Right ventricle myocardium superior (tissue), 1 donor: ENCODE measurements at places on chromosomes 2 and 18. TPM values are rescaled to one million over a fixed set of nuclear protein-coding genes. Genes with fewer than 3 reads are reported as not detected.

GRCh38 chr2:128791985-128792320 lies 473.3 kb upstream of the HS6ST1 start:
- DNase-seq, result no peak

DNA sequence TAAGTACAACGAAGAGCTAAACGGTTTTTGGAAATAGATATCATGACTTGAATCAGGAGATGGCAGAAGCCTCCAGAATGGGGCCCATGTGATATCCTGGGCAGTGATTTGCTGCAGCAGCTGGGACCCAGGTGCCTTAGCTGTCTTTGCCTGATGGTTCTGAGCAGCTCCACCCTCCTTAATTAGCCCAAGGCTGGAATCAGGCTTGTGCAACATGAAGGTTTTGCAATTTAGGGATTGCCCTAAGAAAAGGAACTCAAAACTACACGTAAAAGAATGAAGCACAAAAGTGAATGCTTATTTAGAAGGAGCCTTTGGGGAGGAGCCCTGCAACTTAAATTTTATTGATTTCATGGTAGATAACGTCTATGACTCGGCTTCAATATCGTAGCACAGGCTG lies 17.3 kb upstream of the CNDP2 start:
- DNase-seq, result no peak

- DNase-seq, result no peak
These were observed 233.3 kb upstream of the MGAT5 start for GRCh38 chr2:134020608-134021007.

DNA sequence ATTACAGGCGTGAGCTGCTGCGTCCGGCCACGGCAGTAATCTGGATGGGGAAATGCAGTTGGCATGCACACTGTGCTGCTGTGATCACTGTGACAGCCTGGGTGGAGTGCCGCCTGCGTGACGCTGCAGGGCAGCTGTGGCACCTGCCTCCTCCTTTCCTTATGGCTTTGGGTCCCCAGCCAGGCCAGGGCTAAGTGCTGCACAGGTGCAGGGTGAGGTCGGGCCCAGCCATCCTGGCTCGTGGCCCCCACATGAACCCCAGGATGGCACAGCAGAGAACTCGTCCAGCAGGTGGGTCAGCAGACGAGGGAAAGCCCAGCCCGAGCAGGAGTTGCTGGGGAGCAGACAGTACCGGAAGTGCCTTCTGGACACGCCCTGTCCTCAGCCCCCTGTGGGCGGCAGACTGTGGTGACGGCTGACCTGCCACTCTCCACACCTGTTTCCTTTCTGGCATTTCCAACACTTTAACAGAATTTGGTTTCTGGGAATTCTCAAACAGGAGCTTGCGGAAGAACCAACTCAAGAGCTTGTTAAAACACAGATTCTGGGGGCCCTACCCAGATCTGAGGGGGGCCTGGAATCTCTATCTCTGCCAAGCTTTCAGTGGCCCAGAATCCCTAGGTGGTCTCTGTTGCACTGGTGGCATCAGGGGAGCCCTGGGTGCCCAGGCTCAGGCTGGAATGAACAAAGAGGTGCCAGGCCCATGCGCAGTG lies 16.9 kb downstream of the HS1BP3 start:
- peak; percentile 59 for DNase-seq

DNA sequence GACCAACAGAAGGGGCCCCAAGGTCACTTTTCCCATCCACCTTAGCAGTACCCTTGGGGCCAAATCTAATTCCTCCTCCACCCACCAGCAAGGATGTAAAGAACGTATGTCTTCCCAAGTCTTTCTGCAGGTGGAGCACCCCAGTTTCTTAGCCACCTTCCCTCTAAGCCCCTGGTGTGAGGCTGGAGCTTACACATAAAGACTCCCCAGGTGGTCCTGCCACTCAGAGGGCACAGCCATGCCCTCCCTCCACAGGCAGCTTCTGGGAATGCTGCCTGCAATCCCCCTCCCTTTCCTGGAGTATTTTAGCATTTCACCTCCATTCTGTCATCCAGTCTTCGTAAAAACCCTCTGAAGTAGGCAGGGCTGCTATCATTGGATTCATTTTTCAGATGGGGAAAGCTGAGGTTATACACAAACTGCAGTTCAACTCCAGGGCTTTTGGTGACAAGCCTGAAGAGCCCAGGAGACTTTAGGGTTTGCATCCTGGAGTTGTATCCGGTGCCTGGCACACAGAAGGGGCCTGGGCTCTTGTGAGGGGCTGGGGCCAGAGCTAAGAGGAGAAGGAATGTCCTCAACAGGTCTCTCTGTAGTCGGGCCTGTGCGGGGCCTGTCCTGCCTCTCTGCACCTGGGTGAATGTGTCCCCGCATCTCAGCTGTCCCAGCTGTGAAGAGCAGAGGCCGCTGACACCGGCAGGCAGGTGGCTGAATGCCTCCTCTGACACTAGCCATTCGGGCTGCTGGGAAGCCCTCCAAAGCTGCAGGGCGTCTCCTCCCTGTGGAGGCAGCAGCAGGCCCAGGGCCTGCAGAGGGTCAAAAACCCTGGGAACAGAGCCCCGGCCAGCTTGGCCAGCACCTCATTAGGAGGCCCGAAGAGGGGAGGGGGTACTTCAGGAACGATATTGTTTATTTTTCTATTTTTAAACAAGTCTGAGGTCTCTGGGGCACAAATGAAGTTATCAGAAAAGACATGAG lies 27.6 kb downstream of the CIB4 start:
- DNase-seq, result peak; percentile 67

DNA sequence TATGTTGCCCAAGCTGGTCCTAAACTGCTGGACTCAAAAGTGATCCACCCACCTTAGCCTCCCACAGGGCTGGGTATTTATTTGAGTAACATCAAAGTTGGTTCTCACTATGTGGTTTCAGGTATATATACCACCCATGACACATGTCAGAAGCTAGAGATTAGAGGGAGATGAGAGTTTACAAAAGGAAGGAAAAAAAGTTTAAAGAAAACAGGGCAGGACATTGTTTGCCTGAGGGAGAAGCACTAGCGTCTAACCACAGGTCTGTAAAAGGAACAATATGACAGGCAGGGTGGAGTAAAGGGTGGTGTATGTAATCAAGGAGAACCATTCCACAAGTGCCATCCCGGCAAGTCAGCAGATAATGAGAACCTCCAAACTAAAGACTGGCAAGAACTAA lies 8.5 kb downstream of the CEP76 start:
- DNase-seq, result no peak

GRCh38 chr2:33777786-33778185 lies 178.7 kb upstream of the FAM98A start:
- no peak for DNase-seq

GRCh38 chr2:222232372-222232771 lies 66.4 kb downstream of the PAX3 start:
- no peak for DNase-seq

DNA sequence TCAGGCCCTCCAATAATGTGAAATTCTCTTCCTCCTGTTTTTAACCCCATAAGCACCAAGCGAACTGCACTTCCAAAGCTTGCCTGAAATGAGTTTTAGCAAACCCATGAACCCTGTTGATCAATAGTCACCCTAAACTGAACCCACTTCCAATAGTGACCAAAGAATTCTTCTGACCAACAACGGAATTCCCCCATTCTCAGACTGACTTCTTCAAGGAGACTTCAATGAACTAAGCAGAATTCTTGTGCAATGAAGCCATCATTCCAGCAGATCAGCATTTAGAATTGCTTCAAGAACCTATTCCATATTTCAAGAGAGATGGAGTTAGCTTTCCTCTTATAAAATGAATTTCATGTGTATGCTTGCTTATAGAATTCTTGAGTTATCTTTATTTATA lies 176.9 kb upstream of the FN1 start:
- DNase-seq, result no peak

DNA sequence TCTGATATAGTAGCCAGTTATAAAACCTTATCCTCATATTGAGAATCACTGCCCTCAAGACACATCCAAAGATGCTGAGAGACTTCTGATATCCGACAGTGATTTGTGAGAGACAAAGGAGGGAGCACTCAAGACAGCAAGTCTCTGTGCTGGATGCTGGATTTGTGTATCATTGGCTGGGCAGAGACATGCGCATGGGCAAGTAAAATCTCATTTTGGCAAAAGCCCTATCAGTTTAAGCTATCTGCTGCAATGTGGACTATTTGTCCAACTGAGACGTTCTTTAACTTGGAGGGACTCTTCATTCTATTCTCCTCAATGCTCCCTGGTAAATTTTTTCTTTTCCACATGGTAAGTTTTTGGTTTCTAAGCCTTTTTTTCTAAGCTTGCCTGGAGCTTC lies 107.5 kb downstream of the SS18 start:
- DNase-seq, result no peak

Gene SLC4A3
- total RNA-seq, result 503 TPM

Gene APCDD1
- total RNA-seq, result 27.0 TPM

Gene TNS1
- total RNA-seq, result 722 TPM

Gene NCKAP5
- 7.9 TPM for total RNA-seq

Gene VIL1
- not detected for total RNA-seq

Gene SNTG2
- 0.73 TPM for total RNA-seq

Gene RBKS
- total RNA-seq, result 4.2 TPM

Gene SFTPB
- total RNA-seq, result 0.46 TPM

Gene LYG2
- total RNA-seq, result not detected

Gene TMEM185B
- total RNA-seq, result 21.1 TPM
